ENCODE measurements at places on chromosomes 6 and 20.

DNA sequence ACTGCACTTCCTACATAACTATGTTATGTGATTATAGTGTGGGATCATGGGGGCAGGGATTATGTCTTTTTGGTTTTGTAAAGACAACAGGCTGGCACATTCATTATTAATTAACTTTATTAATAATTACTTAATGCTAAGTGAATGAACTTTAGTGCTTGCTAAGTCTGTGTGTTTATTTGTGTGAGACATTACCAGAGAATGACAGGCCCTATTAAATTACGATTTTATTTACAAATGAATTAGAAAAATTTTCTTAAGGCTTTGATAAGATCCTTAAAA, 100.9 kb downstream of the CD83 start:
- DNase-seq: no peak

DNA sequence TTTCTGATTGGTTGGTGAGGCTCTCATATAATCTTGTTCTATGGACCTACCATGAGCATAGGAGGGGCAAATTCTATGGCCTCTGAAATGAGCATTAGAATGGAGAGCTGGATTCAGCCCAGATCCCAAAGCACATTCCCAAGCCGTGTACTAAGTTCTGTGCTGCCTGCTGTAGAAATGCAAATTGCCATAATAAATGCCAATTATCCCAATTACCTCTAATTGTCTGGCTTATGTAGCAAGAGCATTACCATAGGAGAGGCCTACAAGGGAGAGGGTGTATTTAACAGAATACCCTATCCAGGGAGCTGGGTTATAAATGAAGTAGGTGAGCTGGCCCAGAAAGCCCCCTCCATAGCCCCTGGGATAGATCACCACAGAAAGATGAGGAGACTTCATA, 126.8 kb downstream of the LRFN2 start:
- DNase-seq: no peak

DNA sequence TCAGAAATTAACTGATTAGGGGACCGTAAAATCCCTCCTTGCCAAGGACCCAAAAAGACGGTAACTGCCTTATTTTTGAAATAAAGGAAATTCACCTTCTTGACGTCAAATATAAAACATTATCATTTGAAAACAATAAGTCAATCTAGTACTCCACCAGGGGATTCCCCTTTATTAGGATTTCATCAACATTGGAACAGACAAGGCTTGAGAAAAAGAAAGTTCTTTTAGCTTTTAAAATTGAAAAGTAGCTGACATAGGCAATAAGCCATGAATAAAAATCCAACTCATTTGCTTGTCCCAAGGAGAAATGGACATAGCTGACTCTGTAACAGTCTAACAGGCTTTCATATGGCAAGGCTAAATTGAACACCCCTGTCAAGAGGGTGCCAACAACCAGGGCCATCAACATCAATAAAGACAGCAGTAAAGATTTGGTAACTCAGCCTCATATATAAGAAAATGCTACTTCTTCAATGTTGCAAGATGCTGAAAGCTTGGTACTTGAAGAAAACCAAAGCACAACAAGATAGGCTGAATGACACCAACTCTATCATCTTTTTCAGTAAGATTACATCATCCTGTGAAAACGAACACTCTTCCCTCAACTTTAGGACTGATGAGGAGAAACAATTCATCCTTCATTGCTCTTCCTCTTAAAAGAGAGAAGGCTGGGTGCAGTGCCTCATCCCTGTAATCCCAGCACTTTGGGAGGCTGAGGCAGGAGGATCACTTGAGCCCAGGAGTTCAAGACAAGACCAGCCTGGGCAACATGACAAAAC, 121.0 kb upstream of the PRDM1 start:
- DNase-seq: no peak

DNA sequence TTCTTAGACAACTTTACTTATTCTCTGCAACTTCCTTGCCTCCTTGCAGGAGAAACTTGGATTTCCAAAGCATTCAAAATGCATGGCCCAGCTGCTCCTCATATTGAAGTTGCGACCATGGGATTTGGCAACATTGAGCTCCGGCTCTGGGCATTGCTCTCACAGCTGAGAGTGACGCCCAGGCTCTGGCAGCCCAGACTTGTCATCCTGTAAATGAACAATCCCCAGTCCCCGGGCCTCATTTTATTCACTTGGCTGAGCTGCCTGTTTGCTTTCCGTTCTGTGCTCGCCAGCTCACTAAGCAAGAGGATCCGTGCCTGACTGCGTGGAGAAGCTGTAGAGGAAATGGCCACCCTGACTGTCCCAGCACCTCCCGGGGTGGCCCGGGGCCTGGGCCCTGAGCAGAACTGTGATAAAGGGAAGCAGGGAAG, 119.5 kb upstream of the CD93 start:
- no peak for DNase-seq

DNA sequence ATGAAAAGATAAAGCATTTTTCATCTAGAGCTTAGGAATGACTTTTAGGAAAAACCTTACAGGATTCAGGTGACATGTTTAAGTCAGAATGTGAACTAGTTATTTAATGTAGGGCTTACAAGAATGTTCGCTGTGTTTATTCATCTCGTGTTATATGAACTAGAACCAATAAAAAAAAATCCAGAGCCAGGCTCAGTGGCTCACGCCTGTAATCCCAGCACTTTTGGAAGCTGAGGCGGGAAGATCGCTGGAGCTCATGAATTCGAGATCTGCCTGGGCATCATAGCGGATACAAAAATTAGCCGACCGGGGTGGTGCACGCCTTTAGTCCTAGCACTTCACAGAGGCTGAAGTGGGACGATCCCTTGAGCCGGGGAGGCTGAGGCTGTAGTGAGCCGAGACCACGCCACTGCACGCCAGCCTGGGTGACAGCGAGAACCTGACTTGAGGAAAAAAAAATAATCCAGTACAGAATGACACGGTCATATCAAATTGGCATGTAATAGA, 46.3 kb downstream of the OR2B2 start:
- no peak for DNase-seq

- DNase-seq: no peak
Observed at GRCh38 chr6:35967076-35967774, 46.3 kb upstream of the SRPK1 start.

DNA sequence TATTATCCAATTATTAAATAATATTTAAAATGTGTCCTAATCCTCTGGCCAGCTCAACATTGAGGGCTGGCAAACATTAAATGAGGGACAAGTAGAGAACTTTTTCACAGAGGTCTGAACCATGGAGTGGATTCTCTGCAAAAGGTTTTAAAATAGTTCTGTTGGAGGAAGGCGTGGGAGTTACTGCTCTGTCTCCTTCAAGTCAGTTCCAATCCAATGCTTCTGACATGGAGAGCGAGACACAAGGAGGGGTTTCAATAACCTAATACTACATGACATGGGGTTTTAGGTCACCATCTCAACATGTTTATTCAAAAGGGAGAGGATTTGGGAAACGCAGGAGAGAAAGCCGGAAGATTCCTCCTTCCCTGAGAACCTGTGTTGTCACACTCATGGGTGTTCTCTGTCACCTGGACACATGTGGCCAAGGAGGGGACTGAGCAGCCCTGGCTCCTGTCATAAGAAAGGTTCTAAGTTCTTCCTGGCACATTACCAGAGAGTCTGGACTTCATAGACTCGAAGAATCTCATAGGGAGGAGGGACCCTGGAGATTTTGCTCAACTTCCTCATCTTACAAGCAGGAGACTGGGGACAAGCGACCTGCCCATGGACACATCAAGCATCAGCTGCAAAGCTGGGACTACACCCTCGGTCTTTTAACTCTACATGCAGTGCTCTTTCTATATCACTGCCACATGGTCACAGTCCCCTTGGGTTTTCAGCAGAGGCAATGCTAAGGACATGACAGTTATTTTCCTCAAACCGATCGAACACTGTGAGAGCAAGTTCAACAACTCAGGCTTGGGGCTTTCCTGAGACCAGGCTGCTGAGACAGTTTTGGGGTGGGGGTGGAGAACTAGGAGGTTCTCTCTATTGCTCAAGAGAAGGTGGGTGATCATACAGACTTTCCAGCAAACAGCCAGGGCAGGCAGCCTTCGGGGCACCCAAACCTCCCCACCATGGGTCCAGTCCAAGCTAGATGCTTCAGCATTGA, 38.6 kb downstream of the PRDM1 start:
- no peak for DNase-seq

Data from common myeloid progenitor, CD34-positive (primary cell).